CD4-positive, alpha-beta T cell (primary cell): ENCODE measurements at places on chromosomes 4 and X. TPM values are rescaled to one million over a fixed set of nuclear protein-coding genes. Genes with fewer than 3 reads are reported as not detected.

The SERPINA7 gene
- total RNA-seq = not detected

The CXXC4 gene
- not detected for total RNA-seq

The ASMT gene
- 0.36 TPM for total RNA-seq

The FGG gene
- total RNA-seq = not detected

The TCEAL9 gene
- total RNA-seq = not detected

The MYOZ2 gene
- total RNA-seq = not detected

The MAGEB1 gene
- not detected for total RNA-seq

The SSX3 gene
- not detected for total RNA-seq

The IL1RAPL2 gene
- not detected for total RNA-seq

The EFHC2 gene
- total RNA-seq = 3.0 TPM

The MAGEC3 gene
- not detected for total RNA-seq

The CISD2 gene
- total RNA-seq = 13.7 TPM

The CSAG3 gene
- total RNA-seq = not detected

The STPG2 gene
- total RNA-seq = 0.28 TPM

The CABS1 gene
- not detected for total RNA-seq

The SSX2B gene
- not detected for total RNA-seq

The SCFD2 gene
- total RNA-seq = 15.4 TPM

The BGN gene
- not detected for total RNA-seq

The PDE6B gene
- 12.4 TPM for total RNA-seq

The NLRP2B gene
- total RNA-seq = not detected

The BST1 gene
- total RNA-seq = 1.2 TPM

The REPS2 gene
- 0.53 TPM for total RNA-seq

The SGMS2 gene
- not detected for total RNA-seq

The PPARGC1A gene
- not detected for total RNA-seq

The SMARCAD1 gene
- total RNA-seq = 10.7 TPM

The TXLNG gene
- total RNA-seq = 17.2 TPM
